ENCODE measurements at places on chromosomes 16 and 17. TPM values are rescaled to one million over a fixed set of nuclear protein-coding genes. Genes with fewer than 3 reads are reported as not detected.

Gene FBXO39
- total RNA-seq = 0.37 TPM

Gene TBC1D26
- not detected for total RNA-seq

Gene OR4D1
- not detected for total RNA-seq

Gene CTRB1
- not detected for total RNA-seq

Gene ASGR1
- 0.66 TPM for total RNA-seq

Gene NLRC3
- 0.06 TPM for total RNA-seq

Gene ATP2C2
- 0.06 TPM for total RNA-seq

Gene WDR90
- total RNA-seq = 13.2 TPM

Gene CLEC18A
- 0.93 TPM for total RNA-seq
